ENCODE measurements at places on chromosomes 16 and 17.

DNA sequence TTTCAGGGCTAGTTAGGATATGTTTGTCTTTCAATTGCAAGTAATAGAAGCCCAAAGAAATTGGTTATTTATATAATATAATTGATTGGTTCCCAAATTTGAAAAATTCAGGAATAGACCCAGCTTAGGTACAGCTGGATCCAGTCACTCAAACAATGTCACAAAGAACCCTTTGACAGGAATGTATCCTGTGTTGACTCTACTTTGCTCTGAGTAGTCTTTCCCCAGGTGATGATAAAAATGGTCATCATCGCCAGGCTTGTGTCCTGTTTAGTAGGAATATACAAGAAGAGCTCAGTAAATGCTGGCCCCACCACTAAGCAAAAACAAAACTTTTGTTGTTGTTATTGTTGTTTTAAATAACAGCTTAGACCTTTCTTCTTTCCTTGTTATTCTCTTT lies 35.0 kb downstream of the MAPT start:
- DNase-seq = no peak

DNA sequence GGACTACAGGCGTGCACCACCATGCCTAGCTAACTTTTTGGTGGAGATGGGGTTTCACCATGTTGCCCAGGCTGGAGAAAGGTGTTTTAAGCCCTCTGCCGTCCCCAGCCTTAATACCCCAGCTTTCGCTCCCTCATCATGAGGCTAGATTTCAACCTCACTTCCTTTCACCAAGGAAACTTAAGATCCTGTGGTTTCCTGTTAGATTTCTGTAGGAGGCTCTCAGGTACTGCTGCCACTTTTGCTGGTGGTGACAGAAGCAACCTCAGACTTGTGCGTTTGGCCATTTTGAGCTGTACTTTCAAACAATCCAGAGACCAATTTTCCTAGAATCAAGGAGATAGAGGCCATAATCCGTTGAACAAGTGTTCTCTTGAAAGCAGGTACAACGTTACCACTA lies 36.2 kb downstream of the MPHOSPH6 start:
- DNase-seq = no peak

GRCh38 chr17:45844695-45845375 lies at the start of gene SPPL2C:
Gene SPPL2C, plus strand, starts transcription at chr17:45844881. Its CDS starts 26 bp downstream, at chr17:45844907.
- DNase-seq = no peak

DNA sequence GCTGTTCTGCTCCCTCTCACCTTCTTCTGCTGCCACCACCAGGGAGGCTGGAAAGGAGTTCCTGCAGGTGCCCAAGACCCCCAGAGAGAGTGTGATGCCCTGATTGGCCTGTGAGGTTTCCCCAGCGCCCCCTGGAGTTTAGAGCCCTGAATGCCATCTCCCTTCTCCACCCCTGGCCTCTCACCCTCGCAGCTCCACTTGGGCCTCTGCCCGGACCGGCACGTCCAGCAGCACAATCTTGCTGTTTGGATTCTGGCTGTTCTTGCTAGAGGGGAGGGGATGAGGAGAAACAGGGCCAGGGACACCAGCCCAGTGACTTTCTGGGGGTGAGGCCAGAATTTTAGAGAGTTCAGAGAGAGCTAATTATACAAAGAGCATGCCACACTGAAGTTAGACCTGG lies 12.5 kb upstream of the FAM171A2 start:
- no peak for DNase-seq

GRCh38 chr17:13182854-13183253 lies 165.0 kb upstream of the ELAC2 start:
- DNase-seq = no peak

- DNase-seq = no peak
Observed at GRCh38 chr17:77396610-77397009, 255.8 kb downstream of the SEC14L1 start.

DNA sequence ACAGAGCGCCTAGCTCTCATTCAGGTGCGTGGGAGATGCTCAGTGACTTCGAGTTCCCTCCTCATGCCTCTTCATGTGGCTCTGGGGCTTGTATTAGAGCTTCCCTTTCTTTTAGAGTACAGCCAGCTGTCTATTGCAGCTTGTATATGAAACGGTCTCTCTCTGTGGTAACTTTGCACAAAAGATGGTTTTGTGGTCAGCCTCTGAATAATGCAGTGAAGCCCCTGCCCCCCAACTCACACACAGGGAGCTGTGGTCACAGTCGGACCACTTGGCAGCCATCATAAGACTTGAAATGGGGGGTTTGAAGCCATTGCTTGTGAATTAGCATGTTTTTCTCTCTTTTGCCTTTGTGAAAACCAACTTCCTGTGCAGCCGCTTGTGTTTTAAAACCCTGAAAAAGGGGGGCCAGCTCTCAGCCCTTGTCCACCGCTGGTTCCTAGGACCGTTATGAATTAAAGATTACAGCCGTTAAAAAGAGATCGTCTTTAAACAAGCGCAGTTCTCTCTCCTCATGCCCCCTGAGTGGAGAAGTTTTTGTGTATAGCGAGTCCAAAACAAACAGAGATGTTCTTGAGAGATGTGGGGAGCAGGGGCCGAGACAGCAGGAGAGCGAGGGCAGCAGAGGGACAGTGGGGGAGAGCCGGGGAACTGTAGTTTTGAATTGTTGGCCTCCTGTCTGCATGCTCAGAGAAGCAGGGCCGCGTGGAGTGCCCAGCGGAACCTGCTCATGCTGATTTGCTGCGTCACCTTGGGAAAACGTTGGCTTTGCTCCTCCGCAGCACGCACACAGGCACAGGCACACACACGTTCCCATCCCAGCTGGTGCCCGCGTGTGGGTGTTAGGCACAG lies 199.0 kb downstream of the MSI2 start:
- no peak for DNase-seq

- no peak for DNase-seq
Observed at GRCh38 chr17:13593021-13593751, 8.5 kb downstream of the HS3ST3A1 start.

DNA sequence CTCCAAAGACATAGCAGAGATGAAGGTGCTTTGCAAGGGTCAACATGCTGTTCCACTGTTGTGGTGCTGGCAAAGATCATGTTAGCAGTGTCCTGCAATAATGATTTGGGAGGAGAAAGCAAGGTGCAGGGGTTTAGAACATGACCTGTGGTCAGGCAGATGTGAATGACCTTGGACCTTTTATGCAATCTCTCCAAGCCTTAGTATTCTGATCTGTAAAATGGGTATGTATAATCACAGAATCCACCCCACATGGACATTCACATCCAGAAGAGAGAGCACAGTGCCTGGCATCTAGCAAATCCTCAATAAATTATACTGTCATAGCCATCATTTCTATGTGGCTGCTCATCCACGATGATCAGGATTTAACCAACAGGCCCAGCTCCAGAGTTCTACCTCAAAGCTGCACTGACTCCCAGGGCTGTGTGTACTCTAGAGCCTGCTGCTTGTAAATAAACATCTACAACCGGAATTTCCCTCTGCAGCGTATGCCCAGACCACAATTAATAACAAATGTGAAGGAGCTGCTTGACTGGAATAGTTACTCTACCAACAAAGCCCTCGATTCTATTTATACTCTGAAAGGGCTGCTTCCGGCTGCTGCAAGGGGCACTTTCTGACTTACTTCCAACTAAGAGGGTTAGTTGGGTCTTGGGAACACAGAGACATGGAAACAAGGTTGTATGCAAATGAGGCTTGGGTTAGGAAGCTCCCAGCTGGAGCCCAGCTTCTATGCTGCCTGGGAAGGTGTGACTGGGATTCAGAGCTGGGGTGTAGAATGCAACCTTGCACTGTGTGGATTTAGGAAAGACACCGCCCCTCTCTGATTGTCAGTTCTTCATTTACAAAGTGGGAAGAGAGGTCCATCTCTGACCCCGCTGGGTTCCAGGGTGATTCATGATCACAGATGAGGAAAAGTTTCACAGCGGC lies 265.2 kb downstream of the XYLT1 start:
- no peak for DNase-seq

DNA sequence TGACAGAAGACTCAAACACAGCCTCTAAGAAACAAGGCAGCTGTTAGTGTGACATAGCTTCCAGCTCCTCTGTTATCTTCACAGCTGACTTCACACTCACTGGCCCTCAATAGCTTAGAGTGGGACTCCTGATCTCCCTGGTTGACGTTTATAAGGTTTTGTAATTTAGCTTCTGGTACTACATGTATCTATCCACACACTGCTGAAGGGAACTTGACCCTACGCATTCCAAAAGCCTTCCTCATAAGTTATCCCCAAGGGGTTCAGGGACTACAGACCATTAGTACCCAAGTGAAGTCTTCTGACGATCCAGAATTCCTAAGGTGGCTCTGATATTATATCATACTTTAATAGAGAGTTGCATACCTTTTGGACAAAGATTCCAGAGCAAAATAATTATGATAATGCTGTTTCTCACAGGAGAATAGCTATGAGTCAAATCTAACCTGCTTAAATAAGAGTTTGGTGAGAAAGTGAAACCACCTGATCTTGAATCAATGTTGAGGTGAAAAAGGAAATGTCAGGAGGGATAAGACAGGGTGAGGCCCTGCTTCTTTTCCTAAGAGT lies 14.5 kb downstream of the ACACA start:
- DNase-seq = no peak

DNA sequence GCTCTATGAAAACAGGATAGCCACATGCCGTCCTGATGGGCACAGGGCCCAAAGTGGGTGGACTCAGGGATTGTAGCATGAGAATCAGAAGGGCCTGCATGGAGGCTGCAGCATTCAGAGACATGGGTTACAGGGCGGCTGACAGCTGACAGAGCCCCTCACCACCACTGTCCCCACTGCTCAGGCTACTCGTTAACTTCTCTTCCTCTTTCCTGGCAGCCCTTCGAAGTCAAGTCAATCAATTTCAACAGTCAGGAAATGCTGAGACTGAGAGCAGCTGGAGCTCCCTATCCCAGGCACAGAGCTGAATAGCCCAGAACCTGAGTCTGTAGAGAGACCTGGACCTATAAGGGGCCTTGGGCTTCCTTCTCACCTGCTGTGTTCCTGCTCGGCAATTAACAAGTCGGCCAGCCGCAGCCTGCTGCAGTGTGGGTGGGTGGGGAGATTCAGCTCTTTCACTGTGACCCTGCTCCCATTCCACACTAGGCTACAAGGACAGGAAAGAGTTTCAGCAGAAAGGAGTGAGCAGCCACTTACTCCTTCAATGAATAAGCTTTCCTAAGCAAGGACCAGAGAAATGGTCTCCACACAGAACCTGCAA lies 76.9 kb downstream of the TEX14 start:
- DNase-seq = no peak

- no peak for DNase-seq
Observed at GRCh38 chr16:62539657-62540056, 503.4 kb upstream of the CDH8 start.

DNA sequence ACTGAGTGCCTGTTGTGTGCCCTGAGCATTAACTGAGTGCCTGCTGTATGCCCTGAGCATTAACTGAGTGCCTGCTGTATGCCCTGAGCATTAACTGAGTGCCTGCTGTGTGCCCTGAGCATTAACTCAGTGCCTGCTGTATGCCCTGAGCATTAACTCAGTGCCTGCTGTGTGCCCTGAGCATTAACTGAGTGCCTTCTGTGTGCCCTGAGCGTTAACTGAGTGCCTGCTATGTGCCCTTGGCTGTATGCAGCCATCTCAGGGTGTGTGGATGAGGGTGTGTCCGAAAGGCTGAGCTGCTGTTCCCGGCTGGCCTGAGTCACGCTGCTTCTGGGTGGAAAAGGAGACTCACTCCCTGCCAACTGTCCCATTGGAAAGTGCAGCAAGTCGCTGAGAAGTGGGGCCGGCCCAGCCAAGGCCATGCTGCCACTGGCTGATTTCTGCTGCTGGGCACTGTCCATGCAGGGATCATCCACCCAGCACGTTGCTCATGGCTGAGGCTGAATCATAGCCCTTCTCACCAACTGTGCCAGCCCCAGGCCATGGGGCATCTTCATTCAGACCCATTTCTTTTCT lies 113.8 kb downstream of the OR1D5 start:
- DNase-seq = no peak

DNA sequence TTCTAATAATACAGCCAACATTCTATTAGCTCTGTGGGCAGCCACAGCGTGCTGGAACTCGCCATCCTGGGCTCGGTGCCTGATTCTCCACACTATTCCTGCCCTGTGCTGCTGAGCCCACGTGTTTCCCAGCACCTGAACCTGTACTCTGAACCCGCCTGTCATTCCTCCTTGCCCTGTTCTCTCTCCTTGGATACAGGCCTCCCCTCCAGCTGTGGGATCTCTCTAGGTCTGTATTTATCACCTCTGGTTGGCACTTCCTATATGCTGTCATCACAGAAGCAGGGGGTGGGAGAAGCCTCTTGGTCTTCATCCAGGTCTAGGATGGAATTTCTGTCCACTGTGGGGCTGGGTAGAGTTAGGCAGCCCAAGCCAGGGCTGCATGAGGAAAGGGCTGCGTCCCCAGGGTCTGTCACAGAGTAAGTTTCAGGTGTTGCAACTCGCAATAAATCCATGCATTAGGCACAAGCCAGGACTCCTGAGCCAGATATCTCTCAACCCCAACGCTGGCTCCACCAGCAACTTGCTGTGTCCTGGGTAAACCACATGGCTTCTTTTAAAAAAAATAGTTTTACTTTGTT lies 56.0 kb downstream of the ABAT start:
- no peak for DNase-seq

- DNase-seq = no peak
Observed at GRCh38 chr16:81621496-81621895, 157.6 kb upstream of the PLCG2 start.

- DNase-seq = no peak
Observed at GRCh38 chr16:85557971-85558657, 55.0 kb upstream of the GSE1 start.

- DNase-seq = peak; percentile 83
Observed at GRCh38 chr17:35432176-35433074, at the start of gene SLFN12. Gene SLFN12, minus strand, starts transcription at chr17:35432500. Its CDS starts 9,472 bp downstream, at chr17:35423028.

- no peak for DNase-seq
Observed at GRCh38 chr16:46649588-46650253, 28.5 kb upstream of the SHCBP1 start.

DNA sequence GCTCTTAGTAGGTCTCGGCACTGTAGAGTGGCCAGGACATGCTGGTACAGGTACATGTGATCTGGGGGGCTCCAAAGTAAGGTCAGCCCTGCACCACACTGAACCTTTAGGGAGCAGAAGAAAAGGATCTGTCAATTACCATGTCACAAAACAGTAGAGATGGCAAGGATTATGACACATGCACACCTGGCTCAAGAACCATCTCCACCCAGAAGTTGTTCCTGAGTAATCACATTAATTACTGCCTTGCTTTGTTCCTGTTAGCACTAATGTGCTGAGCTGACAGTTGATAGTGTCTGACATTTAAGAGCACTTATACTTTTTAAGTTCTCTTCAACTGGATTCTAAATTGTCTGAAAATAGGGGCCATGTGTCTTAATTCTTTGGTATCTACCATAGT lies 9.5 kb downstream of the BLTP2 start:
- no peak for DNase-seq

DNA sequence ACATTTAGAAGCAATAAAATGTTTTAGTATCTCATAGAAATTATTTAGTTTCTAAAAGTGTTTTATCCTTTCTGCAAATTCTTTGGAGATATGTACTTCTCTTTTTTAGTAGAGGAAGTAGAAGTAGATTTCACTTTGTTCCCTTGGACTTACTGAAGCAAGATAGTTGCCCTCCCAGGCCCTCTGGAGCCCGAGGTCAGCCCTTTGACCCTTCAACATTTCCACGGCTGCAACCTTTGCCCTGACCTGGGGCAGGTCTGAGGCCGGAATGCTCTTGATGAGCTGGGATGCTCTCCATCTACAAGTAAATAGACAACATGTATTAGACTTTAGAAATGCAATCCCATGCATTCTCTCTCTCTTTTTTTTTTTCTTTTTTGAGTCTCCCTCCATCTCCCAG lies 167.5 kb downstream of the CDK5R1 start:
- DNase-seq = no peak

Measured in right renal pelvis (tissue), 4 donors.